ENCODE measurements at places on chromosomes 5 and 9. TPM values are rescaled to one million over a fixed set of nuclear protein-coding genes. Genes with fewer than 3 reads are reported as not detected.

- DNase-seq: no peak
Observed at GRCh38 chr5:105172918-105173317, 1610.3 kb upstream of the NUDT12 start.

GRCh38 chr5:78511121-78511906, 137.3 kb downstream of the LHFPL2 start:
- DNase-seq: no peak

DNA sequence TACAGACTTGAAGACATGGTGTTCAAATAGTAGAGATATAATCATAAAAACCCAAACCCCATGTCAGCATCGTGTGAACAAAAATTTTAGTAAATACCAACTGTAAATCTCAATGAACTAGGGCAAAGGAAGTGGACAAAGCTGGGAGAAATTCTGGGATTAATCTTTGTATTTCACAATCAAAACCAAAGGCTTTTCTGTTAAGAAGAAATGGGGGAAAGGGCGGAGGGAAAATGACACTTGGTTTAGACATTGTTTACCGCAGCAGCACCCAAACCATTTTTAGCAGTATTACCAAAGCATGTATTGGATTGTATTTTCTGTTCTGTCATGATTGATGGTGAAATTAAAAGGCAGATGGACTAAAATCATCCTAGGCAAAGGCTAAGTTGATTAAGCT, 134.2 kb upstream of the PRSS3 start:
- DNase-seq: no peak

GRCh38 chr5:59007460-59008063, 424.7 kb downstream of the RAB3C start:
- no peak for DNase-seq

GRCh38 chr9:95592931-95593330, 76.2 kb upstream of the PTCH1 start:
- DNase-seq: no peak

DNA sequence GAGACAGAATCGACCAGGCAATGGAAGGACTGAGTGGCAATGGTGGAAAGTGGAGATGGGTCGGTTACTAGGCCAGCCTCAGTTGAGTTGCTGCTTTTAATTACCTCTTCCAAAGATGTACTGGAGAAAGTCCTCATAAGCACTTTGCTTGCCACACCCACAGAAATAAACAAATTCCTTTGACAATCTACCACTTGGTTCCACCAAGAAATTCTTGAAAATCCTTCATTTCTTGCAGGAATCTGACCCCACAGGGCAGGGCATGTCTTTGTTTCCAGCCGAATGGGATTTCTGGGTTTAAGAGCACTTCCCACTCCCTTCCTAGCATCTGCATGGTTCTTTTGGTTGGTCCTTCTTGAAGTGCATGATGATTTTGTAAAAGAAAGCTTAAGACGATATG, 54.5 kb downstream of the ADAMTS12 start:
- no peak for DNase-seq

DNA sequence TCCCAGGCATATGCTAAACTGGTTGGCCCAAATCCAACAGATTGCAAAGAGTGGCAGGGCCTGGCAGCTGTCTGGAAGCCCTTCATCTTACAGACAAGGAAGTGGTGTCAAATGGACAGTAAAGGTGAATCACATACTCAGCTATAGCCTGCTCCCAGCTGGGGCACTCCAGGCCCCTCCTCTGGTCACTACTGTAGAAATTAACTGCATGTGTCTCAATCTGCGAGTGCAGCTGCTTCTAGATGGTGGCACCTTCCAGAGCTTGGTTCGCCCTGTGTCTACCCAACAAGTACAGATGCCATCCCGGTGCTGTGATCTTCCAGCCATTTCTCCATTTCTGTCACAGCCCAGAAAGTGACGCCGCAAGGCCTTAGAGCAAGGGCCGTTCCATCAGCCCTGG, 50.2 kb downstream of the OTULIN start:
- no peak for DNase-seq

The TSSK1B gene
- total RNA-seq: 0.54 TPM

The NFX1 gene
- 37.5 TPM for total RNA-seq

The JAKMIP2 gene
- 88.2 TPM for total RNA-seq

The IQGAP2 gene
- total RNA-seq: 1.4 TPM

The SHOC1 gene
- total RNA-seq: not detected
